T-helper 17 cell (primary cell): ENCODE measurements at places on chromosomes 16 and 17.

GRCh38 chr17:75456417-75457046 is at the start of gene TMEM94:
Gene TMEM94, plus strand, starts transcription at chr17:75456635. Its CDS starts 15,271 bp downstream, at chr17:75471906.
- peak; percentile 83 for DNase-seq

- DNase-seq: no peak
Measured at GRCh38 chr17:64786337-64786736, 124.2 kb upstream of the SMURF2 start.

DNA sequence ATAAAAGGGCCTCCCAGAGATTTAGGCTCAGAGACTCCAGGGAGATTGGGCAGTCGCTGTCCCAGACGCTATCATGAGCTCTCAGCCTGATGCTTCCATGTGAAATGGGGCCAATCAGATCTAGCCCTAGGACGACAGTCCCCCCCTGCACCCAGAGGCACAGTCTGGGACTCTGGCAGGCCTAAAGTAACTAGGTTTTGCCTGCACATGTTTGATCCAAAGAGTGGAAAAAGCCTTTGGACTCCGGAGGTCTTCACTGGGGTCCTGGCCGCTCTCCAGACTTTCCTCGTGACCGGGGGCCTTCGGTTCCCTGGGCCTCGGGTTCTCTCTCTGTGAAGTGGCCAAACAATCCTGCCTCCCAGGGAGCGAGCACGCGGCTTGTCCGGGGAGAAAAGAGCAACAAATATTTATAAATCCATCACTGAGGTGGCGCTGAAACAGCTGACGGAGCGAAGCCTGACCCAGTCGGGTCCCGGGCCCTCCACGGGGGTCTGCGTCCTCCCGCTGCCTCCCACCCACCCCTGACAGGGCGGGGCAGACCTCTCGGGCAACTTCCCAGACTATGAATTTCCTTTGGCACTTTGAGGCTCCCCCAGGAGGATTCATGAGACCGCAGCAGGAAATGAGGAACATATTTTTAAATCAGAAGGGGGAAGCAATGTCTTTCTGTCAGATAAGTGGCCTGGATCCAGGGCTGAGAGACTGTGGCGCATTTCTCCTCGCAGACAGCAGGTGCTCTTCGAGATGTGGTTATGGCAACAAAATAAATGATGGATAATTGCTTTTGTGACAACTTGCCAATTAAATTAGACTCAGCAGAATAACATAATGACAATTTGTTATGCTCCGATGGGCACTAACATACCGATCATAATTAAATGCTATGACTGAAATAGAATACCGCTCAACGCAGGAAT is 38.9 kb downstream of the MRPS23 start:
- no peak for DNase-seq

DNA sequence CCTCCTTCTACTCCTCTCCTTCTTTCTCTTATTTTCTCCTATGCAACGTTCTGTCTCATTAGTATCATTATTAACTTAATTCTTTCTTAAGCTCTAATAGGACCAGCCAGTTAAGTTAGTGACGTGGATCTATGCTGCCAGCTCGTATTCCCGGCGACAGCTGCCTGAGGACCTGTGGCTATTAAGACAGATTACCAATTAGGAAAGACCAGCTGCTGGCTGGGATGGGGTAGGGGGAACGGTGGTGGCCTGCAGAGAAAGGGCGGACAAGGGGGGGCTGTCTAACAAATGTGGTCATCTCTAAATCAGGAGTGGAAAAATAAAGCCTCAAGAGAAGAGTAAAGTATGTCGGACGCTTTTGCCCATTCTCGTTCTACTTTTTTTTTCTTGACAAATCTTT is 770 bp upstream of the MYH3 start:
- DNase-seq: no peak

DNA sequence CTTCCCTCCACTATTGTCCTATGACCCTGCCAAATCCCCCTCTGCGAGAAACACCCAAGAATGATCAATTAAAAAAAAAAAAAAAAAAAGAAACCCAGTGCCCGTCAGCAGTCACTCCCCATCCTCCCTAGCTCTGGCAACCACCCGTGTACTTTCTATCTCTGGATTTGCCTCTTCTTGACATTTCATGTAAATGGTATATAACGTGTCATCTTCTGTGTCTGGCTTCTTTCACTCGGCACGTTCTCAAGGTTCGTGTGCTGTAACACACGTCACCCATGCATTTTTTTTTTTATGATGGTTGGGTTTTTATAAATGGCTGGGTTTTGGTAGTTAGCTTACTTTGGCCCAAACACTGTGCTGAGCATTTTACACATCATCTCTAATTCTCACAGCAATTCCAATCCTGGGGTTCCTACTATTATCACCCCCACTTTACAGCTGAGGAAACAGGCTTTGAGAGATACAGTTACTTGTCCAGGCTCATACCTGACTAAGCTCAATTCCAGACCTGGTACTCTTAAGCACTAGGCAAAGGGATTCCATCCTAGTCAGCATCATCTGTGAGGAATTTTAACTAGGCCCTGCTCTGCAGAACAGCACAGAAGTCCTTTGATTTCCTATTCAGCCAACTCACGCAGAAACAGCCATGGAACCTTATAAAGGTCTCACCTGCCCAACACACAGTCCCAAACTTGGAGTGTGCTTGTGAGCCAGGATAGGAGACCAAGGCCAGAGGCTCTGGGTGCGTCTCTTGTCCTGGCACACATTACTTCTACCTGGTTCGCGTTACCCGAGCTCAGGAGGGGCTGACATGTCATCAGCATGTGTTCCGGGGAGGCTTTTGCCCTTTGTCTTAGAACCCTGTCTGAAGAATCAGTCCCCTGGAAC is 11.7 kb downstream of the NDUFAB1 start:
- no peak for DNase-seq

DNA sequence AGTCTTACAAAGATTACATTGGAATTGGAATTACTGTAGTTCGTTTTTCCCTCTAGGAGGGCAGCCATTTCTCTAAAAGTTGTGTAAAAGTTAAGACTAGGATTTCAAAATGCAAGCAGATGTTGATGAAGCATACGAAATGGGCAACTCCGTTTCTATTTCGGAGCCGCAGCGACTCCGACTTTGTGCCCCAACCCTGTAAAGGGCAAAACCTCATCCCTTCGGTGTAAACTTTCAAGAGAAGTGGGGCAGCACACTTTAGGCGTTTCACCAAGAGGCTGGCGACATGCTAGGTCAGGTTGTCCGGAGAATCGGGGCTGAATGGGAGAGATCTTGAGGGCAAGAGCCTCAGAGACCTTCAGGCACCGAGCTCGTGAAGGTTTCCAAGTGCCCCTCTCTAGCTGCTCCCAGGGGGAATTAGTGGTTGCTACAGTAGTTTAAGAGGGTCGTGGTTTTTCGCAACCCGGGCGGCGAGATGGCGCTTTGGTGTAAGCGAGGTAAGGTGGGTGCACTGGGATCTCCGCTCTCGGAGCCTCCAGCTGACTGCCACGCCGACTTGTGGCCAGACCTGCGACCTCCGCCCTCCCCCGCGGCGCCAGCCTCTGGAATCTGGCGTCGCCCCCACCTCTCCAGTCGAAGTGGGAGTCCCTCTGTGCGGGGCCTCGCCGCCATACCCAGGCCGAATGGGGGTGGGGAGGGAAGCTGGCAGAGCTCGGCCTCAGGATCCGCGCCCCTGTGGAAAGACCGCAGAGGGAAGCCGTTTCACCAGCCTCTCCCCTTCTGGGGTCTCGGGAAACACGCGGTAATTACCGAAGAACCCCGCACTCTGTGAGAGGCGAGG is 1.0 kb upstream of the HEXIM2 start:
- DNase-seq: peak; percentile 56

DNA sequence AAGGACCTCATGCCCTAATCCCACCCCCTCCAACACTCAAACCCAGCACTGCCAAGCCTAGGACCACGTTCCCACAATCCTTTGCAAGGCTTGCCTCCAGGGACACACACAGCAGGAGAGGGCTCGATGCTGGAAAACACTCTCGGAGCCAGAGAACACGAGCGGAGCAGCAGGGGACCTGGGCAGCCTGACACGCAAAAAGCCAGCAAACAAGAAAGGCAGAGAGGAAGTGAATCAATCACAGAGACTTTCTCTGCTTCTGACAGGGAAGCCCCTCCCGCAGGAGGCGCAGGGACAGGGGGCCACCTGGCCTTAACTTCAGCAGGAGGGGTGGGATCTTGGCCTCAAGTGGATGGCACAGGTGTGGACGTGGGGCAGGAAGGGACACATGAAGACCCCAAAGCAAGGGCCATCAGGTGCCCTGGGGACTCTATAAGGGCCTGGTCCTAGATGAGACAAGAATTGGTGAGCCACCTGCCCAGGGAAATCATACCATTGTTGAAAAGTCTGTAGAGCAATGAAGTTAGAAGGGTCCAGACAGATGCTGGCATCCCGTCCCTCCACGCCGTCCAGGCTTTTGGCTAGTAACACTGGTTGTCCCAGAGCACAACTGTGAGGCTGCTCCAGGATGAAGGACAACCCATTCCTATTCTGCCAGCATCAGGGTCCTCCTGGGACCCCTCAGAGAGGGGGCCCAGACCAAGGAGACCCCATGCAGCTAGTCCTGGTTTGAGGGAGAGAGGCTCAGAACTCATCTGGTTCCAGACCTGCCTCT is 2.2 kb downstream of the SDK2 start:
- DNase-seq: no peak

DNA sequence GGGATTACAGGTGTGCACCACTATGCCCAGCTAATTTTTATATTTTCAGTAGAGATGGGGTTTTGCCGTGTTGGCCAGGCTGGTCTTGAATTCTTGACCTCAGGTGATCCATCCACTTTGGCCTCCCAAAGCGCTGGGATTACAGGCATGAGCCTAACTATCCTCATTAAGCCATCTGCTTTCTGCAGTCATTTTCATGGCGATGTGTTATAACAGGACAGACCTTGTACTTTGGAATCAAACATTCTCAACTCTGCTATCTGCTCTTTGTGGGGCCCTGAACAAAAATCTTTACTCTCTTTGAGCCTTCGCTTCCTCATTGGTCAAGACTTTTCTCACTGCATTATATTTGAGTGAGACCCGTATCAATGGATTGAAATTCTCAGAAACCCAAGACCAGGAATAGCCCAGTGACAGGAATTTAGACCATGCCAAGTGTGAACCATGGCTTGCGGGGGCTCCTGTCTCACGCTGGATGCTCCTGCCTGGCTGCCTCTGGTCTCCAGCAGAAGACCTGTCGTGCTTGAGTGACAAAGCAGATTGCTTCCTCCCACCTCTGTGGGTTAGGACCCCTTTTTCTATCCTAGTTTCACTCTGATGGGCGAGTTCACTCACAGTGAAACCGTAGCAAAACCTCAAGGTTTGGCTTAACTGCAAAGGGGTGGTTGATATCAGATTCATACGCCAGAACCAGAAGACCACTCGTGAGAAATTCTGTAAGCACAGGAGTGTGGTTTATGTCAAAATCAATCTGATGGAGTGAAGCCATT is 519.1 kb downstream of the MAF start:
- no peak for DNase-seq

GRCh38 chr17:70368011-70368410 is 198.7 kb downstream of the KCNJ2 start:
- DNase-seq: no peak

DNA sequence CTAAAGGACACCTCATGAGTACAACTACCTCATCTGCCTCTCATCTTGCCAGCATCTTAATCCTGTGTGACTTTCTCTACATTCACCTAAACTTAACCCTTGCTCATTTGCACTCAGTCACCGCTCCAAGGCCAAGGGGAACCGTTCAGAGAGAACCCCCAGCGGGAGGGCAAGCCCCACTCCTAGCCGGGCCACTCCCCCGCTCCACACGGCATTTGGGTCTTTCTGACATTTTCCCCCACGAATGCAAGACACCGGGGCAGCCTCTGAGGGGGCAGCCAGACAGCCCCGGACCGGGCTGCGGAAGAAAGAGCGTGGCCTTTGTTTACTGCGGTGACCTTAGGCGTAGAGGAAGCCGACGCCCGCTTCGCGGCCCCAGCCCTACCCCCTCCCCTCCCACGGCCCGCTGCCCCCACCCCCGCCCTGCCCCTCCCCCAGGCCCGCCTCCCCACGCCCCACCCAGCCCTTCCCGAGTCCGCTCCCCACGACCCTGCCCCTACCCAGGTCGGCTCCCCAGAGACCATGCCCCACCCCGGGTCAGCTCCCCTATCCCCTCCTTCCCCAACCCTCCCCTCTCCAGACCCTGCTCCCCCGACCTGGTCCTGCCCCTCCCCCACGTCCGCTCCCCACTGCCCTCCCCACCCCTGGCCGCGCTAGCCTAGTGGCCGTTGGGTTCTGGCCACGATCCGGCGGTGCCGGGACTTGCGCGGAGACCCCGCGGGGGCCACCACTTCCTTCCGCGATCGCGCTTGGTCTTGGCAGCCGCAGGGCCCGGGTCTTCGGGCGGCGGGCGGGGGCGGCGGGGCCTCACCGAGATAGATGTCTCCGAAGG is 789 bp downstream of the CSNK1D start:
- peak; percentile 29 for DNase-seq

- no peak for DNase-seq
Measured at GRCh38 chr17:77649717-77650211, 308.7 kb upstream of the TNRC6C start.

DNA sequence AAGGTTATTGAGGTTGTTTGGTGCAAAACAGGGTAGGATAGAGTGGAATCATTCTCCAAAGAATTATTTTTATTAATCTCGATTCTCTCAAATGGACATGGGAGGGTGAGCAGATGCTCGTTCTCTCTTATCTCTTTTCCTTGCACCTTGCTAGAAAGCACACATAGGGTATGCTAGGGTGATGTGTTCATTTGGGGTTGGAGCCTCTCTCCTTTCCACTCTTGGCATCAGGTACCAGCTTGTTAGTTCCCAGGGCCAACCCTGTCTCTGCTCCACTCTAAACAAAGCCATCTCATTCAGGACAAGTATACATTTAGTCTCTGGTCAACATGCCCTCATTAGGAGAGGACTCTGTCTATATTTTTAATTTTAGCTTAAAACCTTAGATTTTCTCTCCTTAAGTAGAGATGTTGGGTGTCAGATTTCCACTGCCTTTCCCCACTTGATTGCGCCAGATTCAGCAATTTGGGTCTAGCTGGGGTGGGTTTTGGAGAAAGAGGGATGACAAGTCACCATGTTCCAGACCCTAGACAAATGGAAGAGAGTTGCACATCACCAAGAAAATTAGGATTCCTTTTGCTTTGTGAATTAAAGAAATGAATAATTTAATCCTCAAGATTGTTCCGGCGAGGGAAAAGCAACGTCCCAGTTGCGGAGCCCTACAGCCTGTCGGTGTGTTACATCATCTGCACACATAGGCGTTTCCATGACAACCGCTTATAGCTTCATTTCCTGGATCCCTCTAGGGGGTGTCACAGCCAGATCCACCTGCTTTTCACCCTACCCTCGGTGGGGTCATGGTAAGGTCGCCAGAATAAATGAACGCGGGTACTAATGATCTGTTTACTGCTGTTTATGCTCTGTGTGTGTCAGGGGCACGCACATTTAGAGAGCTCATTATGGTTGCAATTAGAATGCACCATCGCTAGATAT is 41.6 kb downstream of the SNX11 start:
- DNase-seq: no peak
